ENCODE measurements at places on chromosomes 7 and 10.

GRCh38 chr10:99551616-99552015 lies 18.9 kb downstream of the NKX2-3 start:
- no peak overlapping the region for H3K4me3 ChIP-seq
- no peak for DNase-seq
- H3K27ac ChIP-seq: no peak overlapping the region
- H3K4me1 ChIP-seq: no peaks in the 10 kb centered on the region
- peaks cover 89% of the 10 kb centered on the region for H3K27me3 ChIP-seq

DNA sequence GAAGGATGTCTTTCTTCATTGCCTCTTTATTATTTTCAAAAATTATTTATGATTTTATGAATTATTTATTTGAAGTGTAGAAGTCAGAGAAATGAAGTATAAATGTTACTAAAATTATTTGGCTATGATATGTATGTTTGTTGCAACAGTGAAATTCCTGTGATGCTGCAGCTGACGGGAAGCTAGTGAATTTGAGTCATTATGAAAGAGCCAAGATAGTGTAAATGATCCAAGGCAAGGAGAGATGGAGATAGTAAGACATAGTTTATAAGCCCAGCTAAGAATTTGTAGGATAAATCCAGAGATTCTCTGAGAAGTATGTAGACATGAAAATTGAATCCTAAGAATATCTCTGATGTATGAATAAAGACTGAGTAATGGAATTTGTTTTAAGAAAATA lies 30.8 kb downstream of the CASD1 start:
- DNase-seq: no peak
- no peaks in the 10 kb centered on the region for H3K4me1 ChIP-seq
- H3K27ac ChIP-seq: no peak overlapping the region
- no peaks in the 10 kb centered on the region for H3K27me3 ChIP-seq

DNA sequence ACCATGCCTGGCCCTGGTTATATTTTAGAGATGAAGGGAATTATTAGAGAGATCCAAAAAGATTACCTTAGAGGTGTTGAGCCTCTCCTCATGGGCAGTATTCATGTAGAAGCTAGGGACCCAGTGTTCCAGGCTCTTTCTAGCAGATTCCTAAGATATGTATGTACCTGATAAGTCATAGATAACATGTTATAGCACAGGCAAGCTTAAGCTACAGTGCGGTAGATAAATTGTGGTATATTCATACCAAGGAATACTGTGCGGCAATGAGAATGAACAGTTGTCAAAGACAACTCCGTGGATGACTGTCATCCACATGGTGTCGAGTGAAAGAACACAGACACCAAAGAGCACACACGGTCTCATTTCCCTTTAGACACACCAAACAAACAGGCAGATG lies 53.1 kb downstream of the TACR2 start:
- no peak overlapping the region for H3K27ac ChIP-seq
- H3K4me1 ChIP-seq: peaks cover 20% of the 10 kb centered on the region
- H3K27me3 ChIP-seq: no peaks in the 10 kb centered on the region
- DNase-seq: no peak
- peaks cover 5% of the 10 kb centered on the region for H3K36me3 ChIP-seq

GRCh38 chr7:16524332-16524731 lies 2.3 kb upstream of the LRRC72 start:
- no peaks in the 10 kb centered on the region for H3K27me3 ChIP-seq
- no peak overlapping the region for H3K4me3 ChIP-seq
- DNase-seq: no peak
- H3K4me1 ChIP-seq: peaks cover 7% of the 10 kb centered on the region
- peak overlapping the region; percentile 62 for H3K27ac ChIP-seq
- H3K36me3 ChIP-seq: no peaks in the 10 kb centered on the region

DNA sequence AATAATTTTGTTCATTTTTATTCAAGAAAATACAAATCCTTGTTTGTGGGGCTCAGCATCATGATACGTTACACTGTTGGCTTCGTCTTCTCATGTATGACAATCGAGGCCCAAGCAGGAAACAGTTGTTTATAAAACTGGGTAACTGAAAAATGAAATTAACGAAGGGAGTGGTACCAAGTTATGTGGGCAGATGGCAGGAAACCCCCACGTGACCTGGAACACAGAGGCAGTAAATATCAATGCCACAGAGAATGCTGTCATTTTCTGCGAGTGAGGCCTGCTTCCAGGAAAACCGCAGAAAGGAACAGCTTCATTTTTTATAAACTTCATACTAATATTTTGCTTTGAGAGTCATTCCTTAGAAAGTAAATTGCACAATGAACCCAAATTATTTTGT lies 201.0 kb upstream of the ADARB2 start:
- no peaks in the 10 kb centered on the region for H3K4me1 ChIP-seq
- no peak for DNase-seq
- H3K27me3 ChIP-seq: no peaks in the 10 kb centered on the region
- H3K4me3 ChIP-seq: no peak overlapping the region

DNA sequence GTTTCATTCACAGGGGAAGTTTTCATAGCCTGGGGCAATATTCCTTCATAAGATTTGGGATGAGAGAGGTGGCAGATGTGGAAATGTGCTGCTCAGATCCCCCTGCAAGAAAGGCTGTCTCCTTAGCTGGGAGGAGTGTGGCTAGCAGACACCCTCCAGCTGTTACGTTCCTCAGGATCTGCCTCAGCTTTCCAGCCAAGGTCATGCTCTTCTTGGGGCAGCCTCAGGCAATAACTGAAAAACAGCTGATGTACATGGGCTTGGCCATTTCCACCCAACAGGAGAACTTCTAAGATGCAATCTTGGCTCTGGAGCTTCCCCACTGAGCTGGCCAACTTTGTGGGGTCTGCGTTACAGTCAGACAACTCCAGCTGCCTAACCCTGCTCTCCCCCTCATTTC lies 51.3 kb upstream of the SEPTIN7 start:
- no peak overlapping the region for H3K27ac ChIP-seq
- DNase-seq: no peak
- H3K27me3 ChIP-seq: no peaks in the 10 kb centered on the region
- H3K36me3 ChIP-seq: no peaks in the 10 kb centered on the region

All from mesothelial cell of epicardium (in vitro differentiated cells).